Endodermal cell (in vitro differentiated cells): ENCODE measurements at places on chromosomes 3 and 15. TPM values are rescaled to one million over a fixed set of nuclear protein-coding genes. Genes with fewer than 3 reads are reported as not detected.

The SUCLG2 gene
- 57.3 to 66.4 TPM (median 61.8 TPM) in 3 replicates for total RNA-seq

The GPR62 gene
- 0.41 and 0.44 TPM in 2 replicates for total RNA-seq

The CEP70 gene
- 104 and 113 TPM in 2 replicates for total RNA-seq

The TMCO5A gene
- total RNA-seq, result not detected in 3 replicates

DNA sequence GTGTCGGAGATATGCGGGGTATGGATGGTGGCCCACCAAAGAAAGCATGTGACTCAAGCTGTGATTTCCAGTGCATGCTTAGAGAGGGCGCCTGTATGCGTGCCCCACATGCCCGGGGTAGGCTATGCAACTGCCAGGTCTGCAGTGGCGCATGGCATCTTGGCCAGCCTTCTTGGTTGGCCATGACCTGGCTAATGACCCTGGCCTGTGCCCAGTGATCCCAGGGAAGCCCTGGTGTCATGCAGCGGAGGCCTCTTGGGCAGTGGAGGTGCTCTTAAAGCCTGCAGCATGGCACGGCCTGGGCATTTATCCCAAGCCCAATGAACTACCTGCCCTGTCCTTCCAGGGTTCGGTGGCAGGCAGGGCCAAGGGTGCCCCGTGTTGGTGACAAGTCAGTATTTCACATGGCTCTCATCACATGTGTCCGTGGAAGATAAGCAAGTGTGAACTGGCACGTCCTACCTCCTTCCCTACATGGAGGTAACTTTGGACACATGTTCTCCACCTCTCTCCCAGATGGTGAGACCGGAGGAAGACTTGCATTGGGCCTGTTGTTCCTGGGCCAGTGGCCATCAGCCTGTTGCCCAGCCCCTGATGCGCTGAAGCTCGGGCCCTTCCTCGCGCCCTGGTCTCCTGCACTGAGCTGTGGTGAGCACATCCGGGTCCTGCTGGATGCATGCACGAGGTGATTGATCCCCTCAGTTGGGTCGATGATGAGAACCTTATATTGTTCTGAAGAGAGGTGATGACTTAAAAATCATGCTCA is 192.0 kb downstream of the UBE3A start:
- no peaks in the 10 kb centered on the region for H3K36me3 ChIP-seq
- no peaks in the 10 kb centered on the region for H3K4me1 ChIP-seq
- no peak for DNase-seq
- H3K4me3 ChIP-seq, result no peak overlapping the region

The ITIH1 gene
- not detected in 2 replicates for total RNA-seq

DNA sequence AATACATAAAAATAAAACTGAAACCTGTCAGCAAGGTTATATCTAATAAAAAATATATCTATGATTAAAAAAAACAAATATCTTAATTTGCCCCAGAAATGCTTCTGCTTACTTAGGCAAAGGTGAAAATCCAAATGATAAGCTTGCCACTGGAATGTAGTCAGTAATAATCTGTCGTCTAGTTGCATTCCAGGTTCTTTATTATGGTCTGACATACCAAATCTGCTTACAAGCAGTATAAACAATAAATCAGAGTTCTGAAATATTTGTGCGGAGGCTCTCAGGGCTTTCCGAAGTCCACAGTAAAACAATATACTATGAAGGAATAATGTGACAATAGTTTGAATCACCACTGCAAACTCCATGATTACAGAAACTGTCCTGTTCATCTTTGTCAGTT is 1133.5 kb downstream of the ROBO1 start:
- H3K4me1 ChIP-seq, result no peaks in the 10 kb centered on the region
- no peaks in the 10 kb centered on the region for H3K27me3 ChIP-seq
- no peak overlapping the region for H3K4me3 ChIP-seq
- no peaks in the 10 kb centered on the region for H3K36me3 ChIP-seq
- no peak overlapping the region for H3K27ac ChIP-seq

- H3K4me3 ChIP-seq, result no peak overlapping the region
- no peak overlapping the region for H3K27ac ChIP-seq
- H3K27me3 ChIP-seq, result no peaks in the 10 kb centered on the region
- no peak for DNase-seq
- H3K36me3 ChIP-seq, result no peaks in the 10 kb centered on the region
Measured at GRCh38 chr3:153247331-153248330, 85.6 kb downstream of the RAP2B start.

- peak; percentile 95 for DNase-seq
- H3K4me3 ChIP-seq, result no peak overlapping the region
- H3K27me3 ChIP-seq, result peaks cover 34% of the 10 kb centered on the region
- H3K27ac ChIP-seq, result no peak overlapping the region
- H3K36me3 ChIP-seq, result no peaks in the 10 kb centered on the region
Measured at GRCh38 chr3:133040696-133041523, 2.7 kb downstream of the TMEM108 start.

- H3K4me3 ChIP-seq, result no peak overlapping the region
- H3K27me3 ChIP-seq, result no peaks in the 10 kb centered on the region
- peaks cover 24% of the 10 kb centered on the region for H3K4me1 ChIP-seq
- peaks cover 23% of the 10 kb centered on the region for H3K36me3 ChIP-seq
- peak overlapping the region; percentile 34 for H3K27ac ChIP-seq
- DNase-seq, result peak; percentile 91
Measured at GRCh38 chr15:40102897-40103858, 5.5 kb downstream of the BMF start.

DNA sequence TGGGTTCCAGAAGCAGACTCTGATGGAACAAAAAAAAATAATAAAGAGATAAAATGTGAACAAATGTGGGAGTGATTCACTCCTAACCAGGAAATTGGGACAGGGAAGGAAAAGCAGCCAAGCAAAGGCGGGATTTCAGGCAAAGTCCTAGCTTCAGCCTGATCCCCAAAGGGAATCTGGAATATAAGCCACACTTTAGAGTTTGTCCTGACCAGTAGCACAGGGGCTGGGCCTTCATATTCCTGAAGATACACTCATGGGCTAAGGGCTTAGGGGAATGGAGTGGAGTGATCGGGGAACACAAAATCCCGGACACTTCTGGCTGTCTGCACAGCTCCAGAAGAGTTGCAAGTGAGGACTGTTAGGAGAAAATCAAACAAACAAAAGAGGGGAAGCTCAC is 135.0 kb upstream of the COL8A1 start:
- H3K4me3 ChIP-seq, result no peak overlapping the region
- no peaks in the 10 kb centered on the region for H3K36me3 ChIP-seq
- H3K27ac ChIP-seq, result no peak overlapping the region
- no peaks in the 10 kb centered on the region for H3K27me3 ChIP-seq
- DNase-seq, result no peak

The SPTBN5 gene
- 1.3 and 2.8 TPM in 2 replicates for total RNA-seq

The CYP8B1 gene
- not detected in 2 replicates for total RNA-seq

DNA sequence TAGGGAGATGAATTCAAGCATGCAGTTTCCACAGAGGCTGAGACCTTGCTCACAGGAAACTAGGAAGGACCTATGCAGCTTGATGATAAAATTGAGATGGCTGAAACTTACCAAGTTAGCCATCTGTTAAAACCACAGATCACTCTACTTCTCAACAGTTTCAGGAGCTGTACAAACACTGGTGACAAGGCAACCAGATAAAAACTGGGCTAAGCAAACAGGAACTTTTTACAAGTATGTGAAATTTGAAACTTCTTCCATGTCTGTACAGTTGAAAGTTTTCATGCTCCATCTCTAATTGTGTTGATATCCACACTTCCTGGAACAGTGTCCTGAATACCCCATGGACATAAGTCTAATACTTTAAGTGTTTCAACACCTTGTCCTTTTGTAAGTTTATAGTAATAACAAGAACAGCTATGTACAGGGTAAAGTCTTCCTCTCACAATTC is 78.2 kb downstream of the FAIM start:
- no peak for DNase-seq
- H3K27me3 ChIP-seq, result no peaks in the 10 kb centered on the region

DNA sequence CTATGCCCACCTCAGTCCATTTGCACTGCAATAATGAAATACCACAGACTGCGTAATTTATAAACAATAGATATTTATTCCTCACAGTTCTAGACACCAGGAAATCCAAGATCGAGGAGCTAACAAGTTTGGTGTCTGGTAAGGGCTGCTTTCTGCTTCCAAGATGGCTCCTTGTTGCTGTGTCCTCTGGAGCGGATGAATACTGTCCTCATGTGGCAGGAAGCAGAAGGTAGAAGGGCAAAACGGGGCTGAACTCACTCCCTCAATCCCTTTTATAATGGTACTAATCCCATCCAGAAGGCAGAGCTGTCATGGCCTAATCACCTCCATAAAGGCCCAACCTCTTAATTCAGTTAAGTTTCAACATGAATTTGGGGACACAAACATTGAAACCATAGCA is 75.3 kb downstream of the P2RY1 start:
- H3K4me1 ChIP-seq, result no peaks in the 10 kb centered on the region
- H3K4me3 ChIP-seq, result no peak overlapping the region
- no peaks in the 10 kb centered on the region for H3K36me3 ChIP-seq
- no peak for DNase-seq

DNA sequence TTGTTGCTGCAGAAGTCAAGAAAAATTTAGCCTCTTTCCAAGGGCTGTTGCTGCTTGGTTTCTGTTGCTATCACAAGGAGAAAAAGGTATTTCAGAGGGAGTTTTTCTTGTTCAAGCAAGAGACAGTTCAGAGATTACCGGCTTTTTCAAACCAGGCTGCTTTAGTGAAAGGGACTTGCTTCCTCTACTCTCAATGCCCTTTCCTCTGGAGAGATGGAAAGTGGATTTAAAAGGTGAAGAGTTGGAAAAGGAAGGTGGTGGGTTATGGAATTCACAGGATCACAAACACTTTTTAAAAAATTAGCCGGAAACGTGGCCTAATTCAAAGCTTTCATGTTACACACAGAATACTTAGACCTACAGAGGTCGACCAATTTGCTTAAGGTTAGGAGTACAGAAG is 1.1 kb downstream of the PARP6 start:
- no peak overlapping the region for H3K27ac ChIP-seq
- peaks cover 23% of the 10 kb centered on the region for H3K27me3 ChIP-seq
- peak overlapping the region; percentile 82 for H3K4me3 ChIP-seq
- no peak for DNase-seq

DNA sequence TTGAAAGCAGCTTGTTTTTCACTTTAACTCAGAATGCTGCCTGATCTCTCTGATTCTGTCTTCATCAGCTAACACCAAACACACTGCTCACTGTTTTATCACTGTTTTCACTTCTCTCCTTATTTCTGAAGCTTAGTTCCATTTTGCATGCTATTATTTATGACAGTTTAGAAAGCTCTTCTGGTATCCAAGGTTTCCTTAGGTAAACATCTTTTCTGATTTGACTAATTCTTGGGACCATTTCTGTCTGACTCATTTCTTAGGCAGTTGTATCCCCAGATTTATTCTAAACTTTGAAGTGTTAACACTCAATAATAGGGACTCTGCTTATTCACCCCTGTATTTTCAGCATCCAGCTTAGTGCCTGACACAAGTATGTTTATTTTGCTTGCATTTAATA is 167.7 kb downstream of the BCHE start:
- H3K4me3 ChIP-seq, result no peak overlapping the region
- DNase-seq, result no peak
- no peak overlapping the region for H3K27ac ChIP-seq
- H3K27me3 ChIP-seq, result no peaks in the 10 kb centered on the region
- no peaks in the 10 kb centered on the region for H3K36me3 ChIP-seq

The SEMA6D gene
- total RNA-seq, result 23.6 to 37.0 TPM (median 27.9 TPM) in 3 replicates

The TIMP4 gene
- 0.46 TPM in 1 of 3 replicates, not detected in the others for total RNA-seq

- DNase-seq, result no peak
- no peaks in the 10 kb centered on the region for H3K36me3 ChIP-seq
- H3K4me1 ChIP-seq, result peaks cover 5% of the 10 kb centered on the region
- no peaks in the 10 kb centered on the region for H3K27me3 ChIP-seq
- no peak overlapping the region for H3K4me3 ChIP-seq
Measured at GRCh38 chr3:13561967-13562366, 13.0 kb downstream of the FBLN2 start.

The ZBTB11 gene
- total RNA-seq, result 13.2 and 16.8 TPM in 2 replicates

GRCh38 chr15:70356919-70357318 is 259.2 kb upstream of the TLE3 start:
- no peaks in the 10 kb centered on the region for H3K4me1 ChIP-seq
- DNase-seq, result peak; percentile 42
- H3K27me3 ChIP-seq, result no peaks in the 10 kb centered on the region
- H3K4me3 ChIP-seq, result no peak overlapping the region
- H3K36me3 ChIP-seq, result no peaks in the 10 kb centered on the region

DNA sequence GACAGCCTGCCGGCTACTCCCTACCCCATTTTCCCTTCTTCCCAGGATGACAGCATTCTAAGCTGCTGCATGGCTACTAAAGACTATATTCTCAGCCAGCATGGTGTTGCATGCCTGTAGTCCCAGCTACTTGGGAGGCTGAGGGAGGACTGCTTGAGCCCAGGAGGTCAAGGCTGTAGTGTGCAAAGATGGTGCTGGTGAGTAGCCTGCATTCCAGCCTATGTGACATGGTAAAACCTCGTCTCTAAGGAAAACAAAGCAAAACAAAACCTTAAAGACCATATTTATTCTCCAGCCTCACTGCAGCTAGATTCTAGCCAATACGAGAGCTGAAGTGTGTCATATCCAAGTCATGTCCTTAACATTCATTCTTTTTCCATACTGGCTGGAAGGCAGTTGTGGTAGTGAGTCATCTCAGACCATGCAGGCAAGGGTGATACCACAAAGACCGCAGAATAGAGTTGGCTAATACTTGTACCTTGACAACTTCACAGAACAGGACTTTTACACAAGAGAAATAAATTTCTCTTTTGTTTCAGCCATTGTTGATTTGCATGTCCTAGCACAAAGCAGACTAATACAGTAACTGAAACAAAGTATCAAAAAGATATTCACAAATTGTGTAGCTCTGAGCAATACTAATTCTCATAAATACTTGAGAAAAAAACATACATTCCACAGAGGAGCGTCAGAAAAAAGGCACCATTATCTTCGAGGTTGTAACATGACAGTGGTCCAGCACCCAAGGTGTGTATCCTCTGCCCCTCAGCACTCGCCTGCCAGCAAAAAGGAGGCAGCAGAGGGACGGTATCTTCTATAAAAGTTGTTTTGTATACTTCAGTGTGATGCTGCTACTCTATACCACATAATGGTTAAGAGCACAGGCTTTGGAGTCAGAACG is 14.8 kb downstream of the PBRM1 start:
- no peak for DNase-seq
- no peak overlapping the region for H3K27ac ChIP-seq
- H3K4me1 ChIP-seq, result no peaks in the 10 kb centered on the region
- H3K27me3 ChIP-seq, result no peaks in the 10 kb centered on the region
- no peak overlapping the region for H3K4me3 ChIP-seq
- H3K36me3 ChIP-seq, result peaks cover 65% of the 10 kb centered on the region

- peak; percentile 92 for DNase-seq
- no peak overlapping the region for H3K27ac ChIP-seq
- peak overlapping the region; percentile 7 for H3K4me3 ChIP-seq
- H3K36me3 ChIP-seq, result no peaks in the 10 kb centered on the region
- peaks cover 13% of the 10 kb centered on the region for H3K27me3 ChIP-seq
Measured at GRCh38 chr15:69031013-69032001, 16.8 kb downstream of the NOX5 start.

DNA sequence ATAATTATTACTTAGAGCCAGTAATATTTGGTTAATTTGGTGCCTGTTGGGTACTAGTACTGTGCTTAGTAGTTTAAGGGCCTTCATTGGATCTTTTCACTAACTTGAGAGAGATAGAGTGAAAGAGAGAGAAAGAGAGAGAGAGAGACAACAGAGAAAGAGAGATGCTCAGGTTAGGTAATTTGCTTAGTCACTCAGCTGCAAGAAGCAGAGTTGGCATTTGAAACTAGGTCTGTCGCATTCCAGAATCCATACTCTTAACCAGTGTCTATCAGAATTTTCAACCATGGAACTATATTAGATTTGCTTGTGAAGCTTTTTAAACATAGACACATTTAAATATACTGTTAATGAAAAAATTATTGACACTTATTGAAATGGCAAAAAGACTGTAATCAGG is 31.1 kb upstream of the NUDT16 start:
- H3K4me3 ChIP-seq, result no peak overlapping the region
- H3K36me3 ChIP-seq, result no peaks in the 10 kb centered on the region
- DNase-seq, result no peak
- no peak overlapping the region for H3K27ac ChIP-seq
- H3K4me1 ChIP-seq, result no peaks in the 10 kb centered on the region

The TGM4 gene
- total RNA-seq, result not detected in 2 replicates
